ENCODE measurements at places on chromosomes 12 and 14.

GRCh38 chr12:14850929-14851663 is 7.8 kb upstream of the ART4 start:
- no peak for DNase-seq

DNA sequence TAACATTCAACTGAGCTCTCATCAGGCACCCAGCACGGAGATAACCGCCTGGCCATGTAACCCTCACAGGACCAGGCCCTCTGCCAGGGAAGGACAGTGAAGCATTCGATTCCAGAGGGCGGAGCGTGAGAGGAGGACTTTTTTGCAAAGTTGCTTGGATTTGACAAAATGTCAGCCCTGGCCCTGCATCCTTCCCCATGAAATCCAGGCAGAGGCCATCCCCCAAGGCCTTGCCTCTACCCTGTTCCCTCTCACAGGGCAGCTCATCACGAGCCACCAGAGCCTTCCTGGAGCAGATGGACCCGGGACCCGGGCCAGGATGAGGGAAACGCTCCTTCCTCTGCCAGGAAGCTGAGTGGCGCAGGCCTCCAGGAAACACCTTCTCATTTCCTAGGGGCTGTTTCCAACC is 17.0 kb downstream of the CAMKK2 start:
- DNase-seq: no peak

DNA sequence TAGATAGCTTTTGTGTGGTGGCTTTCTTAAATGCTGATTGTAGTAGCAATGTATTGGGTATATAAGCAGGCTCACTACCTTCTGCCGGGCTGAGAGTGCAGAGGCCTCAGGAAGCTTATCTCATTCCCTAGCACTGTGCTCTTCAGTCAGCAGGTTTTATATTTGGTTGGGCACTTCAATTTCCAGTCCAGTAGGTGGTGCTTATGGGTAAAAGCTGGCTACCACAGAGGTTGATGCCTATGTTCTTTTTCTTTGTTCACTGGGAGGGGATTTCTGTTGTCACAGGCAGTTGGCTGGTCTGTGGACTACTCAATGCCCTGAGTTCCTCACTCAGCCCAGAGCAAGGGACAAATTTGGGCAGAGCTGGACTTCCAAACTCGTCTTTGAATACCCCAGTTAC is 43.0 kb upstream of the GLIPR1 start:
- DNase-seq: peak; percentile 57

- DNase-seq: peak; percentile 35
Measured at GRCh38 chr12:71636704-71637115, 26.9 kb downstream of the ZFC3H1 start.

- no peak for DNase-seq
Measured at GRCh38 chr14:27392153-27392552, 794.3 kb upstream of the NOVA1 start.

DNA sequence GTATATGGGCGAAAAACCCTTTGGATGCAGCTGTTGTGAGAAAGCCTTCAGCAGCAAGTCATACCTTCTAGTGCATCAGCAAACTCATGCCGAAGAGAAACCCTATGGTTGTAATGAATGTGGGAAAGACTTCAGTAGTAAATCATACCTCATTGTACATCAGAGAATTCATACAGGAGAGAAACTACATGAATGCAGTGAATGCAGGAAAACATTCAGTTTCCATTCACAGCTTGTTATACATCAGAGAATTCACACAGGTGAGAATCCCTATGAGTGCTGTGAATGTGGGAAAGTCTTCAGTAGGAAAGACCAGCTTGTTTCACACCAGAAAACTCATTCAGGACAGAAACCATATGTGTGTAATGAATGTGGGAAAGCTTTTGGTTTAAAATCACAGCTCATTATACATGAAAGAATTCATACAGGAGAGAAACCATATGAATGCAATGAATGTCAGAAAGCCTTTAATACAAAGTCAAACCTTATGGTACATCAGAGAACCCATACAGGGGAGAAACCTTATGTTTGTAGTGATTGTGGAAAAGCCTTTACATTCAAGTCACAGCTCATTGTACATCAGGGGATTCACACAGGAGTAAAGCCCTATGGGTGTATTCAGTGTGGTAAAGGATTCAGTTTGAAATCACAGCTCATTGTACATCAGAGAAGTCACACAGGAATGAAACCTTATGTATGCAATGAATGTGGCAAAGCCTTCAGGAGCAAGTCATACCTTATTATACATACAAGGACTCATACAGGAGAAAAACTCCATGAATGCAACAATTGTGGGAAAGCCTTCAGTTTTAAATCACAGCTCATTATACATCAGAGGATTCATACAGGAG is 21.4 kb downstream of the ZNF268 start:
- DNase-seq: no peak

DNA sequence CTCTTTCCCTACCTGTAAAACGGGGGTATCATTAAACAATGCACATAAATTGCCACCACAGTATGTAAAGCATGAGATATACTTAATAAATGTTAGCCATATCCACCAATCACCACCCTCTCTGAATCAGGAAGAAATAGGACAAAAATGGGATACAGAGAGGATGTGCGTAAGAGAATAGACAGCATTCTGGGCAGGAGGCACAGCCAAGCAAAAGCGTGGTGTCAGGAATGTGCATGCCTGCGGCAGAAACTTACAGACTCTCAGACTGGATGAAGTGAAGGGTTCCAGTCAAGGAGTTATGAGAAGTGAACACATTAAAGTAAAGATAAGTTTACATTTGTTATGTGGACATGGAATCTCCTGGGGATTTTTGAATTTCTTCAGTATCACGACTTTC is 121.7 kb upstream of the MDM1 start:
- DNase-seq: peak; percentile 36

GRCh38 chr14:23694085-23694948 is 58.2 kb downstream of the DHRS2 start:
- DNase-seq: no peak

- DNase-seq: no peak
Measured at GRCh38 chr12:116538076-116538591, 21.0 kb upstream of the MAP1LC3B2 start.

- no peak for DNase-seq
Measured at GRCh38 chr12:3160081-3160480, 82.9 kb downstream of the TSPAN9 start.

DNA sequence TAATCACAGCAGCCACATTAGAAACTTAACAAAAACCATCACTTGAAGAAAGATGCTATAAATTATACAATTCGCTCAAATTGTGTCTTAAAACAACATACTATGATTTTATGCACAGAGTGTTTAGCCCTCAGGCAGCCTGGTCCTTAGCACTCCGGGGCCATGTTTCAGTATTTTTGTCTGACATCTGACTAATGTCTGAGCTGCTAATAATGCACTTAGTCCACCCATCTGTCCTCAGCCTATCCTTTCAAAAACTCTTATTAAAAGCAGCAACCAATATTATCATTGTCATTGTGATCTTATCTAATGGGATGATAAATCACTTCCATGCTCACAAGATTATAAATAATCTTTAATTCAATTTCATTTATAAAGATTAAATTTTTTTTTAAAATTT is 602.7 kb upstream of the FOXG1 start:
- no peak for DNase-seq

GRCh38 chr14:31449136-31449535 is 8.2 kb downstream of the DTD2 start:
- no peak for DNase-seq

DNA sequence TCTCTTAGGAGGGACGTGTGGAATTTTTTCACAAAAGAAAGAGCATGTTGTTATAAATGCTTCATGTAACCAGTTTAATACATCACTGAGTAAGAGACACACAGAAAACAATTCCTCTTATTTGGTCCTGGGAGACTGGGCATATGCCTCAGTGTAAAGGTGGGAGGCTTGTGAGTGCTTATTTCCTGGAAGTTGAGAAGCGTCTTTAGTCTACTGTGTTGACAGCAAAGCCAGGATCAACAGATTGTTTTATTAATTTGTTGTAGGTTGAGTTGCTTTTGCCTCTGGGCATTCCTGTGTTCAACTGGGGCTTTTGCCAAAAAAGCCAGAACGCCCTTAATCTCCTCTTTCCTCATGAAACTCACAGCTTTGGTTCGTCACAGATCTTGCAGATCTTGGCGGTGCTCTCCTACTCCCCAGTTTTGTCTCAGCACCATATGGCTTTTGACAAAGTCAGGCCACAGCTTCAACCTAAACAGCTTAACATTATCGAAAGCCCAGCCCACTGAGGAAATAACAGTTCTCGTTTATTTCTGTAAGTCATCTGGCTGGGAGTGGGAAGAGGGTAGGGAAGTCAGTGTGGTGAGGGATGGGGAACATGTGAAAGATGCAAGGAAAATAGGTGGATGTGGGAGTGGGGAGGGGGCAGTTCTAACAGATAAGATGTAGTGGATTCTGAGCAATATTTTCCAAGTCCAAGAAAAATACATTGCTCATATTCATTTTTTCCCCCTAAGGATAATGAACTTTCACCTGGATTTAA is 227.2 kb downstream of the DACT1 start:
- no peak for DNase-seq

DNA sequence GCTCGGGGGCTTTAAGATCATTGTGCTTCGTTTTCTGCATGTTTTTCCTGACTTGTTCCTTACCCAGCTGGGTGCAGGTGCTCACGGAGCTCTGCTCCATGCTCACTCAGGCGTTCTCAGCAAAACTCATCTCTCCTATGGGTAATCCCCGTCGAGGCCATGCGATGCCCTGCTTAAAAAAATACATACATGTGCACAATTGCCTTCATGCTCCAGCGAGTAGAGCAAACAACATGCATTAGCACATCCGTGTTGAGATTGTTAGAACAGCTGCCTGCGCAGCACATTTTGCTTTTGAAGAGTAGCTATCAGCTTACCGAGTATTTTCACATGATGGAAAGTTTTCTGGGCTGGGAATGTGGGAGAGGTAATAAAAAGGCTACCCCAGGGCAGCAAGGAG is 16.2 kb downstream of the AACS start:
- no peak for DNase-seq

DNA sequence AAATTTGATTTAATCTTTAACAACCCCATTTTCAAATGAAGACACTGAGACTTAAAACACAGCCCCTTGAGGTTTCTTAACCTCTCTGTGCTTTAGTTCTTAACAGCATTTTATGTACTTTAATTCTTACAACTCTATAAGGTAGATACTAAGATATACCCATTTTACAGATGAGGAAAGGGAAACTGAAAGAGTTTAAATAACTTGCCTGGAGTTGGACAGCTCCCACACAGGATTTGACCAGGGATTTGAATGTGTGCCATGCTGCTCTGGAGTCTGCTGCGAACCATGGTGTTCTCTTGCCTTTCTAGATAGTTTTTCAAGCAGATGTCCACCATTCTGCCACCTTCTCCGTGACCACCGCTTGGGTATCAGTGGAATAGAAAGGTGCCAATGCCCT is 28.2 kb downstream of the RNFT2 start:
- no peak for DNase-seq

DNA sequence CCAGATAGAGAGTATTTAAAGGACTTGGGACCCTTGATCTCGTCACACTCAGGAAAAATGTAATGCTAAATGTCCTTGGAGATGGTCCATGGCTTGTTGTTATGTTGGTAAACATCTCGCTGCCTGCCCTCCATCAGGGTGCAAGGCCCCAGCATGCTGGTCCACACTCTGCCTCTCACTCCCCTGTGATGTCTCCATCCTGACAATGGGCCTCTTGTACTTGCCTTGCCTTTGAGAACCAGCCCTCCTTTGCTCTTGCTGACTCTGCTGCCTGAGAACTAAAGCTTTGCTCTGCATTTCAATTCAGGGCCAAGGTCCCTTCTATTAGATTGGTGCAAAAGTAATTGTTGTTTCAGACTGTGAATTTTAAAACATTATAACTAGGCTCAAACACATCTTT is 131.0 kb upstream of the LMNTD1 start:
- no peak for DNase-seq

GRCh38 chr12:62694632-62695031 is 228.0 kb downstream of the MON2 start:
- no peak for DNase-seq

GRCh38 chr12:11500188-11500860 is 105.0 kb upstream of the PRB2 start:
- DNase-seq: peak; percentile 46

DNA sequence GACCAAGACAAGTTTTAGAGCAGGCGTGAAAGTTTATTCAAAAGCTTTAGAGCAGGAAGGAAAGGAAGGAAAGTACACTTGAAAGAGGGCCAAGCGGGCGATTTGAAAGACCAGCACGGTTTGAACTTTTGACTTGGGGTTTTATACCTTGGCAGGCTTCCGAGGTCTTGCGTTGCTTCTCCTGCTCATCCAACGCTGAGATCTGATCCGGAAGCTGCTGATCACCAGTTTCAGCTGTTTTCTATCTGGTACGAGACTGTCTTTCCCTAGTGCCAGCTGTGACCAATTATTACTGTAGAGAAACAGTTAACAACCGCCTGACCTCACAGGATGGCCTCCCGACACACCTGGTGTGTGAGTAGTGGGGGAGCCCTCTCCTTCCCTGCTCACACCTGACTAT is 20.6 kb upstream of the SNRPF start:
- DNase-seq: peak; percentile 61

- no peak for DNase-seq
Measured at GRCh38 chr12:110249716-110250225, 31.3 kb upstream of the ATP2A2 start.

DNA sequence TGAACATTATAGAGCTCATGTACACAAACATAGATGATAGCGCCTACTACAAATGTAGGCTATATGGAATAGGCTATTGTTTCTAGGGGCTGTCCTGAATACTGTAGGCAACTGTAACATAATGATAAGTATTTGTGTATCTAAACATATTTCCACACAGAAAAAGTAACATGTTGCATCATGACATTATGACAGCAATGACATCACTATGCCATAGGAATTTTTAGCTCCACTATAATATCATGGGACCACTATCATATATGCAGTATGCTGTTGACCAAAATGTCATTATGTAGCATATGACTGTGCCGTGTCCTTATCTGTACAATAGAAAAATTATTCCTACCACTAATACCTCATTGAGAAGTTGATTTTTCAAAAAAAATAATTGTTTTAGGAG is 96.7 kb upstream of the SSTR1 start:
- DNase-seq: no peak

DNA sequence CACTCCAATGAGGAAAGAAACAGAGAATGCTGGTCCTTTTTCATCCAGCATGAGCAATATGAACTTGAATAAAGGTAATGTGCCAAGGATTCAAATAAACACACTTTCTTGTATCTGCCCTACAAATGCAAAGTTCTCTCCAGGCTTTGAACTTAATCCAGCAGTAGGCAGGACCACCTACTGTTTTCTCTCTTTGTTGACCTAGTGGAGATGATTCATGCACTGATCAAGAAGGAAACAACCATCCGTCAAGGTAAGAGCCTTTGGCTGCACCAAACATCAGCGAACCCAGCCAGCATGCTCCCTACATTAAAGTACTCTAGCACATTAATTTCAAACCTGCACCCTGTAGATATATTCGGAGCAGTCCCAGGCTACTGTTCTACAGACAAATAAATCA is 489.3 kb downstream of the GALC start:
- DNase-seq: no peak

DNA sequence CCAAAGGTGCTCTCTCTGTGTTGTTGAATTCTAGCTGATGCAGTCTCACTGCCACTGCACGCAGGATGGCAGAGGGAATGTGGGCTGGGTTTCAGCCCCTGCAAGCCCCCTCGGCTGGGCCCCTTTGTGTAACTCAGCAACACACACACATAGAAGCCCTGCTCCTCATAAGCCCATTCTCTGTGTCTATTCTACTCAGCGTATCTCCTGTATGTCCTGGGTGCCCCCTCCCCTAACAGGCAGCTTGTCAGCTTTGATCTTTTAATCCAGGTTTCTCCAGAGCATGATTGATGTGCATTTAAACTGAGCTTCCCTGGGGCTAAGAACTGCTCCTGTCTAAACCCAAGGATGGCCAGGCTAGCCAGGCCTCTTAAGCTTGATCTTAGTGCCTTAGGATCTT is 43.0 kb downstream of the SRRM4 start:
- no peak for DNase-seq
